ENCODE measurements at places on chromosomes 6 and 20. TPM values are rescaled to one million over a fixed set of nuclear protein-coding genes. Genes with fewer than 3 reads are reported as not detected.

The ID4 gene
- total RNA-seq, result not detected

The SULF2 gene
- 205 TPM for total RNA-seq

The ENPP1 gene
- total RNA-seq, result 0.65 TPM

The RAD21L1 gene
- total RNA-seq, result not detected

The ENPP3 gene
- total RNA-seq, result 0.65 TPM

The DACT2 gene
- total RNA-seq, result not detected

The SLC35B3 gene
- 13.1 TPM for total RNA-seq

The PPP1R14C gene
- not detected for total RNA-seq

The SNPH gene
- total RNA-seq, result 6.2 TPM

The FAM217A gene
- not detected for total RNA-seq

The NTSR1 gene
- total RNA-seq, result not detected

The SEMG1 gene
- not detected for total RNA-seq

The MMP24 gene
- 0.76 TPM for total RNA-seq

The PRSS16 gene
- total RNA-seq, result not detected

The SLC22A2 gene
- total RNA-seq, result not detected

The ZNF391 gene
- 1.6 TPM for total RNA-seq

The SGK2 gene
- not detected for total RNA-seq

The ZSCAN12 gene
- total RNA-seq, result 5.3 TPM

The OR2B6 gene
- not detected for total RNA-seq

The MLN gene
- not detected for total RNA-seq

The FOXS1 gene
- total RNA-seq, result 1.3 TPM

The TXLNB gene
- 0.38 TPM for total RNA-seq

The PRSS35 gene
- total RNA-seq, result not detected

The SNAP25 gene
- not detected for total RNA-seq

The ALDH5A1 gene
- 0.98 TPM for total RNA-seq

The CLVS2 gene
- not detected for total RNA-seq

The GPLD1 gene
- 0.19 TPM for total RNA-seq

The TUBB1 gene
- not detected for total RNA-seq

The BPIFA1 gene
- total RNA-seq, result not detected

The HUS1B gene
- total RNA-seq, result 0.98 TPM

The ADGRF5 gene
- 80.0 TPM for total RNA-seq

The C4A gene
- total RNA-seq, result 0.96 TPM

The MUC21 gene
- not detected for total RNA-seq

The ECT2L gene
- total RNA-seq, result not detected

The POU5F1 gene
- not detected for total RNA-seq

The KIF25 gene
- not detected for total RNA-seq

The ZKSCAN4 gene
- total RNA-seq, result 4.2 TPM

The GTSF1L gene
- not detected for total RNA-seq

The CLPSL2 gene
- total RNA-seq, result not detected

The LRP11 gene
- 13.7 TPM for total RNA-seq

The MTHFD1L gene
- total RNA-seq, result 66.0 TPM

The APOM gene
- total RNA-seq, result 0.65 TPM

The PRIM2 gene
- 16.3 TPM for total RNA-seq

The EPHA7 gene
- total RNA-seq, result under 0.01 TPM

The RAB32 gene
- total RNA-seq, result 79.6 TPM

The SLC17A9 gene
- 17.7 TPM for total RNA-seq

The SLC17A3 gene
- total RNA-seq, result not detected

The MICB gene
- 24.3 TPM for total RNA-seq

All from vein endothelial cell (primary cell).